Thoracic aorta (tissue), 2 donors: ENCODE measurements at places on chromosomes 12 and 14.

- peak; percentile 13 for DNase-seq
Measured at GRCh38 chr14:30227876-30228275, 300.2 kb upstream of the PRKD1 start.

DNA sequence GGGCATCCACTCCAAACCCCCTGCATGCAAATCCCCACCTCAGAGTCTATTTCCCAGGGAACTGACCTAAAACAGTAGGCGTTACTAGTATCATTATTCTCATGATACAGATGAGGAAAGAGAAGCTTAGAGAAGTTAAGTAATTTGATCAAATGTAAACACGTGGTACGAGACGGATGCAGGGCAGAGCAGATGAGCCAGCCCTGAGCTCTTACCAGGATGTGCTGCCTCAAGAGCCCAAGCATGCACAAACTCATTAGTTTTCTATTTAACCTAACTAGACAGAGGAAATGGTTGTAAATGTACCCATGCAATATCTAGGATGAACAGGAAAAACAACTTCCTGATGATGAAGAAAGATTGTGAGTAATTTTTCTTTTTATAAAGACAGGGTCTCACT is 173.3 kb upstream of the RASSF8 start:
- no peak for DNase-seq

- no peak for DNase-seq
Measured at GRCh38 chr14:34035177-34035933, 84.5 kb upstream of the EGLN3 start.

DNA sequence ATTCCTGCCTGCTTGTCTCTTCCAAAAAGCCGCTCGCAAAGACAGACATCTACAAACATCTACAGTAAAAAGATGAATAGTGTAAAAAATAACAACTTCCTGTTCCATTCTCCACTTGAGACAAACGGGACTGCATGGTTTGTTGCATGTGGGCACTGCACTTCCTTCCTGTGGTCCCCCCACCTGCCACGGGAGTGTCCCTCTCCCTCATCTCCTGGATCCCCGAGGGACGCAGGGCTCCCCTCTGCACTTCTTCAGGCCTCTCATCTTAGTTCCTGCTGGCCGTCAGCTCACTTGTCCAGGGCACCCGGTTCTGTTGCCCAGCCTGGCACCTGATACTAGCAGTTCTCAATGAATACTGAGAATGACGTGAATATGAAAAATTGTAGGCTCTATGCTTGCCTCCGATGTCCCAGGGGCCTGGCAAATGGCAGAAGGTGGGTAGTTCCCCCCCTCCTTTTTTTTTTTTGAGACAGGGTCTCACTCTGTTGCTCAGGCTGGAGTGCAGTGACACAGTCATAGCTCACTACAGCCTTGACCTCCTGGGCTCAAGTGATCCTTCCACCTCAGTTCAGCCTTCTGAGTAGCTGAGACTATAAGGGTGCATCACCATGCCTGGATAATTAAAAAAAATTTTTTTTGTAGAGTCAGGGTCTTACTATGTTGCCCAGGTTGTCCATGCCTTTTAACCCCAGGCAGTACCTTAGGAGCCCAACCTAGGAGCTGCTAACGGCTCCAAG is 3.5 kb upstream of the KLC1 start:
- no peak for DNase-seq

- no peak for DNase-seq
Measured at GRCh38 chr14:20435582-20436362, at the start of gene KLHL33. KLHL33 (minus strand) TSS chr14:20436166; CDS start chr14:20435811, 355 bp downstream.

DNA sequence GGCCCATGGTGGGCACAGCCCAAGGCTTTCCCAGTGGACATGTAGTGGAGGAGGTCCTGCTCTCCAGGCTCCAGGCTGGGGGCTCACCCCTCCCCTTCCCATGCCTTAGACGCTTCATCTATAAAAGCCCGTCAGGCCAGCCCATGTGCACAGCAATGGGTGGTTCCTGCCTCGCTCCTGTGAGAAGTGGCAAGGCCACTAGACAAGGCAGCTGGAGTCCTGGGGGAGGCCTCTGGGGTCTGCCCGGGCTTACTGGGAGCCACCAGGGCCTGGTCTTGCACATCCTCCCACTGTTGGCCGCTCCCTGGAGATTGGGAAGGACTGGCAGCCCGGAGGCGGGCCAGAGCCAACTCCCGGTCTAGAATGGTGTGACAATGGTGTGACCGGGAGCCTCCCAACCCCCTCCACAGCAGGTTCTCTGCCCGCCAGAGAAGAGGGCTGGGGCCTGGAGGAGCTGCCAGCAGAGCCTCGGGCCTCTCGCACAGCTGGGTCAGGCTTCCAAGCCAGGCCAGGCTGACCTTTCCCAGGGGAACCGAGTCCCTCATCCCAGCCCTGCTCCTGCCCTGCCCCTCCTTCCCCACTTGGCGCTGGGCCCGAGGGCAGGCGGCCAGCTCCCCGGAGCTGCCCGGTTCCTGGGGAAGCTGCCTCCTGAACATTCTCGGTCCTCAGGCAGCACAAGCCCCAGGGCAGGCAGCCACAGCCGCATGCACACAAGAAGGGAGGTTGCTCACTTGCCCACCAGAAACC is 97.9 kb downstream of the RFLNA start:
- peak; percentile 77 for DNase-seq

- no peak for DNase-seq
Measured at GRCh38 chr14:68937471-68938270, 41.4 kb downstream of the ACTN1 start.

DNA sequence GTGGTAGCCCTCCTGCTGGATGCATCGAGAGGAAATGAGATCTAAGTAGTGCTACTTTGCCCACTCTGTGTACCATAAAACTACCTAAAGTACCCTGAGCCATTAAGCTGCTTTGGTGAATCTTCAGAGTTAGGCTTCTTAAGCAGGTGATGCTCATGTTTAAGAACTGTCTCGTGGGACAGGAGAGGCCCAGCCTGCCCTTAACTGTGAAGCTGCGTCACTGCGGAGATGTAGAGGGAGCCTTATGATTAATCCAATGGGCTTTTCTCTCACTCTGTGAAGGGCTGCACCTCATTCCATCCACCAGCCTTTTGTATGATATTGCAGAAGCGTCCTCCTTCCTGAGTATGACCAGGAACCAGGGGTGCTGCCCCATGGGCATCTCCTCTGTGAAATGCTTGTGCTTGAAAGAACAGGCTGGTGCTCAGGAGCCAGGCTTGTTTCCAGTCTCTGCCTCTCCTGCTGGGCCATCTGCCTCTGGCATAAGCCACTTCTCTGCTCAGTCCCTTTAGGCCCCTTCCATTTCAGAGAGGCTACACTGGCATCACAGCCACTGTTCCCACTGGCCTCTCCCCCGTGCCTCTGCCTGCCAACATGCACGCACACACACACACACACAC is 6.8 kb upstream of the CCDC177 start:
- no peak for DNase-seq

DNA sequence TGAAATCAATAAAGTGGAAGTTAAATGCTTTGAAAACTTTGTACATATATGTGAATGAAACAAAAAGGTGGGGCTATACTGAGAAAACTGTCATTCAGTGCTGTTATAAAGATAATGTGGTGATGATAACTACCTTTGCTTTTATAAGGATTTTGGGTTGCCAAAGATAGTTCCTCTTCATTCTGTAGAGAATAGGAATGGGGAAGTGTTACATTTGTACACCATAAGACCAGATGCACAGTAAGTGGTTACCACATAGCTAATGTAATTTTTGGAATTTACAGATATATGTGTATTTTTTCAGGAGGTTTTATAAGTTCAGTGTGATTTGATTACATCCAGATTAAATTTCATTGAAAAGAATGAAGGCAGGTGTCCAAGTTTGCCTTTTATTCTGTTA is 18.1 kb downstream of the RAB21 start:
- DNase-seq = no peak

GRCh38 chr12:38501991-38502390 is 185.4 kb downstream of the ALG10B start:
- no peak for DNase-seq

DNA sequence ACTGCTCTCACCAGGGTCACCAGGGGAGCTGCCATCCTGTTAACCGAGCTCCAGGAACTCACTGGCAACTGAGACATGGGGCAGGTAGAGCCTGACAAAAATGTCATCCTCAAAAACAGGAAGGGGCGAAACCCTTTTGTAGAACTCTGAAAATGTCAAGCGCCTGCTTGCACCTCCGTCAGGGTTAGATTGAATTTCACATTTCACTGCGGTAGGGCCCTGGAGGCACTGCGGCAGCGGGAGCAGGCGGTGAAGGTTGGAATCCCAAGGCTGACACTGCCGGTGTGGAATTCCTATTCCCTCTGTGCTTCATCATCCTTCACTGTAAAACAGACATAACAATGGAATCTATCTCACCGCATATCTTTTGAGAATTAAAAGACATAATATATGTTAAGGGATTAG is 142.8 kb upstream of the TMCC3 start:
- no peak for DNase-seq
